Activated CD4-positive, alpha-beta T cell treated with anti-CD3 and anti-CD28 coated beads, Interleukin-2, amount 10 ng/mL, durations not matched to agents 24 days and 14 days (primary cell): ENCODE measurements at places on chromosomes 12 and 14. TPM values are rescaled to one million over a fixed set of nuclear protein-coding genes. Genes with fewer than 3 reads are reported as not detected.

PPP1R1A gene
- not detected in 2 replicates for total RNA-seq

OR4E2 gene
- not detected in 2 replicates for total RNA-seq

IRAK3 gene
- total RNA-seq, result 1.3 and 1.8 TPM in 2 replicates

PTPRR gene
- total RNA-seq, result not detected in 2 replicates

KRT72 gene
- 0.09 TPM in 1 of 2 replicates, not detected in the other for total RNA-seq

ATP2A2 gene
- 219 and 222 TPM in 2 replicates for total RNA-seq

GLT8D2 gene
- total RNA-seq, result 0.31 TPM in 1 of 2 replicates, not detected in the other

RASSF9 gene
- not detected in 2 replicates for total RNA-seq

DNA sequence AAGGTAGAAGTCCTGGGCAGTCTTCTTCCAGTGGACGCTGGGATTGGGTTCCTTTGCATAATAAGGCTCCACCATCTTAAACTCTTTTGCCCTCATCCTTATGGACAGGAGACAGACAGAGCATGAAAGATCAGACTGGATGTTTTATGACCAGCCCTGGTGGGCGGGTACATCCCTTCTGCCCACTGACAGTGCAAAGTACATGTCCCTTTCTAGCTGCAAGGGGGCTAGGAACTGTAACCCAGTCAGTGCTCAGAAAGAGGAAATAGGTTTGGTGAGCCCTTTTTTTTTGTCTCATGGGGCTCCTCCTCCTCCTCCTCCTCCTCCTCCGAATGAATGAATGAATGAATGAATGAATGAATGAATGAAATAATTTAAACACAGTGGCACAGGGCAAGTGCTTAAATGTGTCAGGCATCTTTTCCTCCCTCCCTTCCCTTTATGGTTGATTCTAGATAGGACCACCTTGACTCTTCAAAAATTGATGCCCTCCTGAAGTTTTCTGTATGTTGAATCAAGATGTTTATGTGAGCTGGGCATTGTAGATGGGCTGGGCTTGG, 36.4 kb upstream of the HNF1A start:
- DNase-seq, result no peak

- peak; percentile 88 for DNase-seq
Measured at GRCh38 chr12:52020539-52021336, 14.0 kb downstream of the TAMALIN start.

GRCh38 chr14:20970647-20970982, 15.3 kb downstream of the RNASE2 start:
- DNase-seq, result no peak

GRCh38 chr14:78848234-78848820, 678.2 kb downstream of the NRXN3 start:
- DNase-seq, result peak; percentile 69

DNA sequence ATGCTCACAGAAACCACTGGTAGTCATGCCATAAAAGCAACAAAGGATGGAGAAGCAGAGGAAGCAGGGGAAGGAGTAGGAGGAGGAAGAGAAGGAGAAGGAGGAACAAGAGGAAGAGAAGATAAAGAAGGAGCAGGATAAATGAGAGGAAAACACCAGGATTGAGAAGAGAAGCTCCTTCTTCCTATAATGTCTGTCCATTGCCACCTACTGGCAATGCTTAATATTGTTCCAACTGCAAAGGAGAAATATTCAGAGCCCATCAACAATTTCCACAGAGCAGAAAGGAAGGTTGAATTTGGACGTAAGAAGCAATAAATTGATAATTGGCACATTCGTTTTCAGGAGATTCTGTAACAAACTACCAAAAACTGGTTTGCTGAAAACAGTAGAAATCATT, 898.4 kb downstream of the SLC16A7 start:
- DNase-seq, result no peak

GRCh38 chr12:93990832-93991803, 157.3 kb upstream of the PLXNC1 start:
- DNase-seq, result no peak

GRCh38 chr14:49888293-49888692, 4.6 kb upstream of the ARF6 start:
- DNase-seq, result no peak

GRCh38 chr14:100076133-100076532, 10.9 kb downstream of the EVL start:
- DNase-seq, result peak; percentile 82

GRCh38 chr12:46269429-46270241, 792 bp upstream of the SLC38A1 start:
- peak; percentile 87 for DNase-seq

GRCh38 chr12:121837680-121838079, 21.0 kb downstream of the HPD start:
- no peak for DNase-seq

DNA sequence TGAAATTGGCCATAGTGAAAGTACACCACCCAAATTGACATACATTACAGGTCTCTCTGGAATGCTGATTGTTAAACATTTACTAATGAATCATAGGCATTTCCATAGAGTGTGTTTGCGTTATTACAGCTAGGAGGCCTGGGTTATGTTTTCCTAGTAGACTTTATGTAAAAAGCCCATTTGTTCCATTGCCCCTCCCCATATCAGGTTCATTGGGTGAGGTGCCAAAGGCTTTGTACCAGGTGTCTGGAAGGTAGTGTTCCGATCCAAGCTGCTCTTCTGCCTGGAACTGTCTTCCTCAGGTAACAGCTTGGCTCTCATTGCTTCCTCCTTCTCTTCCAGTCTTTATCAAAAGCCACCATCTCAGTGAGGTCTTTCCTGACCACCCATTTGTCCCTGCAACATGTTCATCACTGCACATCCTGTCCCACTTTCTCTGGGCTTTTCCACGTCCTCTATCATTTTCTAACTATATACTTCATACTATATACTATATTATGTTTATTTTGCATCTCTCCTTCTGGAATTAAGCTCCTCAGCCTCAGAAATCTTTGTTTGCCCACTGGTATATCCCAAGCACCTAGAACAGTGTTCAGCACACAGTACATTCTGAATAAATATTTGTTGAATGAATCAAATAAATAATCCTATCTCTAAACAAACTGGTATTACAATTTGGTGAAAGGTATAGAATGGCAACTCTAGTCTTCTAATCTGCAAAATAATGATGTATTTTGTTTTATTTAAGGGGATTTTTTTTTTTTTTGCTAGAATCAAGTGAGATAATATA, 252.3 kb downstream of the KTN1 start:
- DNase-seq, result no peak

- DNase-seq, result no peak
Measured at GRCh38 chr12:50639721-50640120, 124.2 kb upstream of the ATF1 start.

DNA sequence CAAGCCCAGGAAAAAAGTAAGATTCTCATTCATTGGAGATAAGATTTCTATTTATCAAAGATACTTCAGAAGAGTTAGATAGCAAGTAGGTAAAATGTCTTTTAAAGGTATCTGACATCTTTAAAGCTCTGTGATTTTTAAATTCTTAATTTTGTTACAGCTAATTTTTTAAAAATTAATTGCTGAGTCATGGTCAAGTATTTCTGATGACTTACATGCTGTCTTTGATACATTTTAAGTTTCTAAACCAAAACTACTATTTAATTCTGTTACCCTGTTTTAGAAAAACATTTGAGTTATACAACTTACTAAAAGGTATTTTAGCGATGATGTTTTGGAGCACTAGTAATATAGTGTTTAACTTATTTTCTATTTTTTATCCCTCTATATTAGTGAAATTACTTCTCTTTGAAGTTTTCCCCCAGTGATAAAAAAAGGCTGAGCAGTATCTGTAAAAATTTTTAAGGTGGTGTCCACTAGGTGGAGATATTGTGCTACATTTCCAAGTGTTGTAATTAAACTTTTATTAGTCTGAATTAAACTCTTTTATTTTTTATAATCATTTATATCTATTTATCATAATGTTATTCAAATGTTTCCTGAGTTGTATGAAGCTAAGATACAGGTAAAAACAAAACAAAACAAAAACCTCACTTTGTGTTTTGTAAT, 11.5 kb downstream of the ALG10 start:
- DNase-seq, result no peak

DNA sequence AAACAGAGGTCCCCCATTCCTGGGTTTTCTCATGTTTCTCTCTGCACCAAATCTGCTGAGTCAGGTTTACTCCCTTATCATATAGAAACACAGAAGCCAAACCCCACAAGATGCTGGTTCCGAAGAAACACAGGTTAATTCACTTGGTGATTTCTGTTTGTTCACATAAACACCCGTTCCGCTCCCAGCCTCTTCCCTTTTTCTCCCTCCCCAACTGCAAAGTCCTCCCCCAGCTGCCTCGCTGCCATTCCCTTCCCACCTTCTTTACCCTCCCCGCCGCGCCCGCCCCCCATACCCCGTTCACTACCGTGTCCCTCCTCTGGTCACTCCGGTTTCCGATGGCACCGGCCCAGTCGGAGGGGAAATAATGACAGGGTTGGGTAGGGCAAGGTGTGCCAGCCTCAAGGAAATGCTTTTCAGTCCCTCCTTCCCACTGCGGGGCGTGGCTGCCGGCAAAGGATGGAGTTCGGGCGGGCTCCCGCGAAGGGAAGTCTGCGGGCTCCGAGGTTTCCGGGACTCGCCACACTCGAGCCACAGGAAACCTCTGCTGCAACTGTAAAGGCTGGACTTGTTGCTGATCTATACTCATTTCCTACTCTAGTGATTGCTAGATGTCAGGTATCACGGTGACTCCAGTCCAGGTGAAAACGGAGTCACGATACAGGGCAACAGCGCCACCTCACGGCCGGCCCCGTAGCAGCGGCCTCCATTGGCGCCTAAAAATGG, at the start of gene STYK1:
STYK1 (minus strand) TSS at position 394 of the 726 bp plus-strand sequence. CDS start 39,434 bp downstream, outside the sequence.
- peak; percentile 91 for DNase-seq

DNA sequence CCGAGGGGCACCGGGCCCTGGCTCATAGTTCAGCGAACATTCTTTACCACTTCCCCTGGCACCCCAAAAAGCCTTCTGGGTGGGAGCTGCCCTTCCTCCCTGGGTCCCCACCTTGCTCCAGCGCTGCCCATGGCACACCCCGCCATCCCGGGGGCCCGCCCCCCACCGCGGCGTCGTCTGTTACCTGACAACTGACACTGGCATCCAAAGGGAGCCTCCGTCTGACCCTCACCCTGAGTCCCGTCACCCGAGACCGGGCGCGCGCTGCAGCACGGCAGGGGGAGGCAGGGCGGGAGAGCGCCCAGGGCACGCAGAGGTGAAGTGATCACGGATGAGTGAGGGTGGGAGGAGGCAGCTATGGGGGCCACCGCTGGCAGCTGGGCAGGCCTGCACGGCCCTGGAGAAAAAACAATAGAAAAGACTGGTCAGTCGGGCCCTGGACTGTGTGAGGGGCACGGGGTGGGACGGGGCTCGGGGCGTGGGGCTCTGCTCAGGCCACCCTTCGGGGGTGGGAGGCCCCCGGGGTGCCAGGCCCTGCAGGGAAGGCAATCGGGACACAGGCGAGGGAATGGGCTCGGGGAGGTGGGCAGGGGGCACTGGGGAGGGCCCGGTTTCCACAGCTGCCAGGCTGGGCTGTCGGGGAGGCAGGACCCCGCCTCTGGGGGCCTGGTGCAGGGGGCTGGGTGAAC, 40.7 kb downstream of the BCL11B start:
- peak; percentile 77 for DNase-seq
